ENCODE measurements at places on chromosomes 11 and 22.

DNA sequence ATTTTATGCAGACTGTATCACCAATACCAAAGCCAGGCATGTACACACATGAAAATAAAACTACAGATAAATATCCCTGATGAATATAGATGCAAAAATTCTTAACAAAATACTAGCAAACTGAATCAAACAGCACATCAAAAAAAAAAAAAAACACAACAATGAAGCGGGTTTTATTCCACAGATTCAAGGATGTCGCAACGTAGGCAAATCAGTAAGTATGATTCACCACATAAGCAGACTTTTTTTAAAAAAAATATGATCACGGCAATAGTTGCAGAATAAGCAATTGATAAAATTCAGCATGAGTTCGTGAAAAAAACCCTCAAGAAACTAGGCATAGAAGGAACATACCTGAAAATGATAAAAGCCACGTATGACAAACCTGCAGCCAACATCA is 21.3 kb downstream of the OR51F1 start:
- no peak for DNase-seq

GRCh38 chr22:17346578-17346977 is 22.7 kb upstream of the CECR2 start:
- DNase-seq: no peak

DNA sequence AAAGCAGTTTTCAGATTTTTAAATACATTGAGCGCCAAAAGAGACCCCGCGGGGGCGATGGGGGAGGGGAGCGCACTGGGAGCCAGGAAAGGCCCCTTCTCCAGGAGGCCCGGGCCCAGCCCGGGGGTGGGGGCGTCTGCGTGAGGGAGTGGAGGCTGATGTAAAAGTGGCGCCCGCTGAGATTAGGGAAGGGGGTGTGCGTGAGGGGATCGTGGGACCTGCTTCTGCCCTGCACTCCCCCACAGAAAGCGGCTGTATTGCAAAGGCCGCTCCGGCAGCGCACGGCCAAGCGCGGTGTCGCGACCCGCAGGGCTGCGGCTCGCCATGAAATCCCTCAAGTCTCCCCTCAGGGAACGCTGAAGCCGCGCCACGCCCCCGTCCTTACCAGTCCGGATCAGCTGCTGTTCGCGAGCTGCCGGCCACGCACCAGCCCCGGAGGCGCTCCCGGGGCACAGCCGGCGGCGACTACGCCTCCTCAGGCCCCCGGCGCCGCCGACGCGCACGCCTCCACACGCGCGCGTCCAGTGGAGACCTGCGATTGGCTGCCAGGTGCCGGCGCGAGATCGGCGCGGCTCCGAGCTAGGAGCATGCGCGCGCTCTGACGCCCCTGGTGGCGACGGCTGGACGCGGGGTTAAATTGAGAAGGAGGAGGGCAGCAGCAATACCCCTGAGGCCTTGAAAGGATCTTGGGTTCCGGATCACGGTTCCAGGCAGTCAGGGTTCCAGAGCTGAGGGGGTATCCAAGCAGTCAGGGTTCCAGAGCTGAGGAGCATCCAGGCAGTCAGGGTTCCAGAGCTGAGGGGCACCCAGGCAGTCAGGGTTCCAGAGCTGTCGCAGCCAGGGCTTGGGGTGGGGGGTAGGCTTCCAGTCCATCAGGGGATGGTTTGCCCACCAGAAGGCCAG is at the start of gene ZNF280B:
Gene ZNF280B, minus strand, starts transcription at position 469 of the 903 bp plus-strand sequence. CDS start 19,344 bp downstream, outside the sequence.
- peak; percentile 72 for DNase-seq

DNA sequence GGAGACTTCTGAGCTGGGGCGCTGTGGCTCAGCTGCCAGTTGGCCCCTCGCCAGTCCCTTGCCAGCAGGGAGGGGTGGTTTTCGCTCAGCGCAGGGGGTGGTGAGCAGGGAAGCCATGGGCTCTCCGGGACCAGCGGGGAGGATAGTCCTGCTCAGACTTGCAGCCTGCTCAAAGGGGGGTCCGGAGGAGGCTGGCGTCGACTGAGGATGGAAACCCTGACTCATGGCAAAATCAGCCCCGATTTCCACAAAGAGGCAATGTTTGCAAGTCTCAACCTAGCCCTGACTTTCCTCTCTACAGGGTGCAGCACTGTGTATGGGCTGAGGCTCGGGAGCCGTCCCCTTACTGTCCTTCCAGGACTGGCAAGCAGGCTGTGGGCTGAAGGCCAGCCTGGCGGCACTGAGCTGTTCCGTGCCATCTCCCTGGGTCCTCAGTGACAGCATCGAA is 35.1 kb downstream of the FBLN1 start:
- DNase-seq: no peak

DNA sequence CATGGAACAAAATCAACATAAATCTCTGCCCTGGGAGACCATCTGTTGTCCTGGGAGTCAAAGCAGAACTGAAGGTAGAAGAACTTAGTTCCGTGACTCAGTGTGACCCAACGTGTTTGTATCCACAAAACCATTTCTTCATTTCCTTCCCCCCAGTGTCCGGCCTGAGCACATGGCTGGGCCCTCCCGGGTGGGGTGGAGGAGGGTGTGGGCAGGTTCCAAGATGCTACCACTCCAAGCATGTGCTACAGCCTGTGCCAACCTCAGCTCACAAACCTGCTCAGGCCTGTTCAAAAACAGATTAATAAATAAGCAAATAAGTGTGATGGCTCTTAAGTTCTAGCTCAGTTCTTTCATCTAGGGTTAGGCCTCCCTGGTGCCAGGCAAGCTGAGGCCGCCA is 55.3 kb downstream of the SHANK2 start:
- DNase-seq: no peak

- DNase-seq: no peak
Observed at GRCh38 chr22:41722496-41722895, 23.2 kb downstream of the MEI1 start.

DNA sequence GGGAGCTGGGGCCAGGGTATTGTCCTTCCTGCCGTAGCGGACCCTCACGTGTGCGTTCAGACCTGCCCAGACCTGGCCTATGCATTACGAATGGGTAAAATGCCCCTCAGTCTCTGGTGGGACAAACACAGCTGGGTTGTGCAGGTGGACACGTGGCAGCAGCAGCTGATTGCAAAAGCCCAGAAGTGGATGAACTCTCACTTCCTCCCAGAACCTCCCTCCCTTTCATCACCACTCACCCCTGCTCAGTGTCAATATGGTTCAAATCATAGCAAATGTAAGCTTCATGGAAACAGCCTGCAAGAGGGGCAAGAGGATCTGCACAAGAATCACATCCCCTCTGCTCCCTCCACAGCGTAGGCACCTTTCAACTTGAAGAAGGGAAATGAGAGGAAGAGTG is 352.1 kb downstream of the OPCML start:
- no peak for DNase-seq

GRCh38 chr11:69682221-69682620 is 7.1 kb upstream of the LTO1 start:
- DNase-seq: no peak

- no peak for DNase-seq
Observed at GRCh38 chr11:87804176-87804575, 371.1 kb downstream of the RAB38 start.

DNA sequence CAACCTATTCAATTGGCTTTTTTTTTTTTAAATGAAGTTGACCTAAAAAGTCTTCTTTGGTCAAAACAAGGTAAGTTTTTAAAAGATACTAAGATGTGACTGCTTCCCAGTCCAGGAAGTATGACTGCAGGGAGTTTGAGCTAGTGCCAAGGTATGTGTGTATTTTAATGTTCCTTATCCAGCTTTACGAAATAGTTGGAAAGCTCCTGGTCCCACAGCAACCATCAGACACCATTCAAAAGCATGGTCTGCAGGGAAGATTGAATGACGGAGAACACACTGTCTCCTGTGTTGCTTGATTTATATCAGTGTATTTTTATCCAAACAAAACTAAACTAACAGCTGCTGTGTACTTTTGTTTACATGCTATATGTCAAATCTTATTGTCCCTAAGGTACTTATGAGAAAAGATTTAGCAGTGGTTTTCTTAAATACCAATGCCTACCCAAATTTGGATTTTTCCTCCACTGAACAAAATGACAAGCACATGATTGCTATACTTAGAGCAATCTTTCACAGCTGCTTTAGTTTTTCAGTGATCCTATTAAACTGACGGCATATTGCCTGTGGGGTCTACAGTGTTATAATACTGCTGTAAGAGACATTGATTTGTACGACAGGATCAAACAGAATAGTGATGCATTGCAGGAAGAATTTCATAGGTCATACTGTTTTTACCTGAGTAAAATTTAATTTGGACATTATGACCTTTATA is 122.9 kb downstream of the DCDC1 start:
- DNase-seq: no peak

GRCh38 chr11:95688501-95689222 is 100.9 kb downstream of the FAM76B start:
- DNase-seq: no peak

- DNase-seq: no peak
Observed at GRCh38 chr11:122048401-122048800, 67.6 kb downstream of the BLID start.

- DNase-seq: no peak
Observed at GRCh38 chr22:30953206-30953605, 15.4 kb downstream of the MORC2 start.

DNA sequence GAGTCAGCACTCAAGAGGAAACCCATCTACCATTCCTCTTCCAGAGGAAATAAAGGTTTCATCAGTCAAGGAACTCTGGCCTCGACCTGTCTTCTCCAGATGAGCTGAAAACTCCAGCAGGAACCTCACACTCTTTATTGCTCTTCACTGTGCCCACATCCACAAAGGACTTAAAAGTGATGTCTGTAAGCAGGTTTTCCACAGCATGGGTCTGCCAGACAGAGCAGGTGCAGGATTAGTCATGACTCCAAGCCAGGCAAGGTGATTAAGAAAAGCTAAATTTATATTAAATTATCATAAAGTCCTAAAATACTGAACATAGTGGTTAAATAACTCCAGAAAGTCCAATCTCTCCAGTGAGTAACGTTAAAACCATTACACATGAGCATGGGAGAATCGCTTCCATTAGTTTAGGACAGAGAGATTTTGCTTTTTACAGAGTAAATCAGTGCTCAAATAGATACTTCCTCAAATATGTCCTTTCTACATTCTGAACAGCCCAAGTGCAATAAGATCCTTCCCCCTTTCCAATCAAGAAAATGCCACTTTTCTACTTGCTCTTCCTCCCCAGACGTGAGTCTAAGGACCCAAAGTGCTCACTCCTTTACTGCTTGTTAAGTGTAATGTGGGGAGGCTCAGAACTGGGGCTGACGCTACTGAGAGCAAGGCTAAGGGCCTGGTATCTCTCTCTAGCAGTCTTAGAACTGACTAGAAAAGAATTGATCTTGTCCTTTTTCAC is 10.7 kb upstream of the CKAP5 start:
- DNase-seq: no peak

DNA sequence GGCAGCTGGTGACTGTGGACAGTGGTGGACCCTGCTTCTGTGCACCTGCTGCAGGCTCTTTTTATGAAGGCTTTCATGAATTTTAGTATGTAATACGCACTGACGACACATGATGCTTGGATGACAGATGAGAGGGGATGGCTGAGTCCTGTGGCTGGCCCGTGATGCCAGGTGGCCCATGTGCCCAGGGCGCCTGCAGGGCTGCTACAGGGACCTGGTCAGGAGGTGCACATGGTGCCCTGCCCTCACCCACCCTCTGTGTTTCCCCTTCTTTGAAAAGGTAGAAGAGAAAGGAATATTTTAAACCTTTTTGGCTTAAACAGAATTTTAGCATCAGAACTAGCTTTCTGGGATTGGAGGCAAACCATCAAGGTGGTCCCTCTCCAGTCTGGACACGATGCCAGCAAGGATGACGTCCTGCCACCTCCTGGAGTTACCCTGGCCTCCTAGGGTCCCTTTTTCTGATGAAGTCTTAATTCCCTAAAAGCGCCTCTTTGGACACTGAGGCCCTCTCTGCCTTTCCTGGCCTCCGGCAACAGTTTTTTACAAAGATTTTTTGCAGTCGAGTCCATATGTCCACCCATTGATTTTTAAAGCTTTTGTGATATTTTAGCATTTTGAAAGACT is 5.4 kb upstream of the RANBP1 start:
- no peak for DNase-seq

GRCh38 chr11:70606951-70607330 is 208.6 kb downstream of the CTTN start:
- DNase-seq: no peak

- DNase-seq: no peak
Observed at GRCh38 chr11:80104191-80104590, 663.4 kb upstream of the TENM4 start.

DNA sequence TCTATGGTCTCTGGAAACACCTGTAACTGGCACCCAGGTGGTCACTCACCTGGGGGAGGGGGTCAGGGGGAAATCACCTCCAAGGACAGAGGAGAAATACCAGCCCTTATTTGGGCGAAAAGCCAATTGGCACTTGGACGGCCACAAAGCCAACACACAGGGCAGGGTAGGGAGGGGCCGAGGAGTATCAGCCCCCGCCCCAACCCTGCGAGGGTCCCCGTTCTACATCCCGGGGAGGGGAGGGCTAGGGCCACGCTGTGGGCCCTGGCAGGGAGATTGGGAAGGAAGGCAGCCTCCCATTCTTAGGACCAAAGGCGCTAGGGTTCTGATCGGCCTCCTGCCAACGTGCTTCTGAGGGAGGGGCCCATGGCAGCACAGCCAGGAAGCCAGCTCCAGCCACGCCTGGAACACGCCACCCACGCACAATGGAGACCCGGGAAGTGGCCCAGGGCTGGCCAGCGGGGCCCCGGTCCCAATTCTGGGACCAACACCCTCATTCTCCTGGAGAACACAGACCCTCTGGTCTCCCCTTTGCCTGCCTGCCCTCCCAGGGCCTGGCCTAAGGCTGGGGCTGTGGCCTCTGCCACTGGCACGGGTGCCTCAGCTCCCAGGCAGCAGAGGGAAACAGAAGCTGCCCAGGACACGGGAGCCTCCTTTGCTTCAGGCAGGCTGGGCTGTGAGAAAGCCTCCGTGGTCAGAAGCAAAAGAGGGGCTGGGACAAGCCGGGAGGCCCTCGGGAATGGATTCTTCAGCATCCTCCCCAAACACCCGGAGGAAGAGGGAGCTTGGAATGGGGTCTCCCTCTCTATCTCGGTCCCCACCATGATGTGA is 7.4 kb downstream of the CBX6 start:
- no peak for DNase-seq

DNA sequence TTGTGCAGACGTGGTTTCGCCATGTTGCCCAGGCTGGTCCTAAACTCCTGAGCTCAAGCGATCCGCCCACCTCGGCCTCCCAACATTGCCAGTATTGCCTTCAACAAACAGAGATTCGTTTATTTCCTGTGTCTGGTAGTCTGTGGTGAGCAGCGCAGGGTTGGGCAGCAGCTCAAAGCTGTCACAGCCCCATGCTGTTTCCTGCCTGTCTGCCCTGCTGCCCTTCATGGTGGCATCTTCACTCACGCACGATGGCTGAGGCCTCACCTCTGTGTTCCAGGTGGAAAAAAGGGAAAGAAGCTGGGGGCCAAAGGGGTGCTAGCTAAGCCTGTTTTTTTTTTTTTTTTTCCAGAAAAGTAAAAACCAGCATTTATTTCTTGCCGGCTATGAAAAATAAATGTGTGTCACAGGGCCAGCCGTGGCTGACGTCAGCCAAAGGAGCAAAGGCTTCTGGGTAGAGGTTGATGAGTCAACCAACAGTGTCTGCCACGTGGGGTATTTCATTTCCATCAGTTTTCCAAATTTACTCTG is 28.8 kb downstream of the TBC1D22A start:
- DNase-seq: peak; percentile 44

- DNase-seq: no peak
Observed at GRCh38 chr11:35167426-35167954, 28.5 kb downstream of the CD44 start.
